Kidney (tissue), 22 donors: ENCODE measurements at places on chromosomes 13 and 19.
A peak's percentile ranks its signal among the peaks of the same experiment; 100 is the strongest.

GRCh38 chr13:91722267-91722884, 324.0 kb downstream of the GPC5 start:
- no peaks in the 10 kb centered on the region for H3K4me1 ChIP-seq
- H3K27me3 ChIP-seq: no peaks in the 10 kb centered on the region
- DNase-seq: no peak
- no peak overlapping the region for H3K4me3 ChIP-seq
- H3K36me3 ChIP-seq: no peaks in the 10 kb centered on the region

GRCh38 chr13:27638521-27638920, 16.8 kb downstream of the POLR1D start:
- no peaks in the 10 kb centered on the region for H3K36me3 ChIP-seq
- DNase-seq: no peak
- H3K4me1 ChIP-seq: no peaks in the 10 kb centered on the region
- H3K4me3 ChIP-seq: no peak overlapping the region
- no peaks in the 10 kb centered on the region for H3K27me3 ChIP-seq

DNA sequence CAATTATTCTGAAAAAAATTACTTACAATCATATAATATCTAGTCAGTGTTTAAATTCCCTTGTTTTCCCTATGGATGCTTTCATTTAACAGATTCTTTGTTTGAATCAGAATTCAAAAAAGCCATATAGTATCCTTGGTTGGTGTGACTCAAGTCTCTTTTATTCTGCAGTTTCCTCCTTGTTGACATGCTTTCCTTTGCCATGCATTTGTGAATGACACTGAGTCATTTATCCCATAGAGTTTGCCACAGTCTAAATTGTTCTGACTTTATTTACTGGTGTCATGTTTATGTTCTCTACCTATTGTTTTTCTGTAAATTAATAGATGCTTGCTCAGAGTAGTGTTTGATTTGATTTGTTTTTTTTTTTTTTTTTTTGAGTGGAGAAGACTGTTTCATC, 893.8 kb upstream of the SLC10A2 start:
- H3K36me3 ChIP-seq: no peaks in the 10 kb centered on the region
- no peak for DNase-seq
- H3K4me3 ChIP-seq: no peak overlapping the region
- H3K27ac ChIP-seq: no peak overlapping the region
- H3K4me1 ChIP-seq: no peaks in the 10 kb centered on the region
- no peaks in the 10 kb centered on the region for H3K27me3 ChIP-seq

GRCh38 chr13:48828962-48829411, 146.7 kb upstream of the FNDC3A start:
- no peak overlapping the region for H3K27ac ChIP-seq
- no peaks in the 10 kb centered on the region for H3K4me1 ChIP-seq
- no peak for DNase-seq
- H3K4me3 ChIP-seq: no peak overlapping the region
- no peaks in the 10 kb centered on the region for H3K27me3 ChIP-seq

DNA sequence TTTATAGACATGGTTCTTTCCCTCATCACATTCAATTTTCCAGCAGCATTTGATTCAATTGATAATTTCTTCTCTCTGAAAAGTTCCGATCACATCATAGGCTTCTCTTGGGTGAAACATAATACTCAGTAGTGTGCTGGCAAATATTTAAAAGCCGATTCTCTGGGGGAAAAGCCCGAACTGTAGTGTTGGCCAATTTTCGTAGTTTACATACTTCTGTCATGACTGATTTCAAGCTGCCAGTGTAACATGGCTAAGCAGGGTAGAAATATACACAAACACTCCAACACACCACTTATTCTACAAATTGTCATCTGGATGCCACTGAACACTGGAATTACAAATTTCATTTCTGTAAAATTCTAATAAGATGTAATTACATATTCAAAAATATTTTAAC, 56.1 kb upstream of the FREM2 start:
- DNase-seq: no peak
- H3K4me3 ChIP-seq: no peak overlapping the region
- H3K4me1 ChIP-seq: no peaks in the 10 kb centered on the region
- H3K27ac ChIP-seq: no peak overlapping the region
- H3K36me3 ChIP-seq: no peaks in the 10 kb centered on the region
- H3K27me3 ChIP-seq: no peaks in the 10 kb centered on the region

- no peak overlapping the region for H3K27ac ChIP-seq
- H3K4me3 ChIP-seq: no peak overlapping the region
- H3K4me1 ChIP-seq: no peaks in the 10 kb centered on the region
- no peaks in the 10 kb centered on the region for H3K36me3 ChIP-seq
- H3K27me3 ChIP-seq: no peaks in the 10 kb centered on the region
These were observed 70.3 kb downstream of the FNDC3A start for GRCh38 chr13:49046002-49046401.

DNA sequence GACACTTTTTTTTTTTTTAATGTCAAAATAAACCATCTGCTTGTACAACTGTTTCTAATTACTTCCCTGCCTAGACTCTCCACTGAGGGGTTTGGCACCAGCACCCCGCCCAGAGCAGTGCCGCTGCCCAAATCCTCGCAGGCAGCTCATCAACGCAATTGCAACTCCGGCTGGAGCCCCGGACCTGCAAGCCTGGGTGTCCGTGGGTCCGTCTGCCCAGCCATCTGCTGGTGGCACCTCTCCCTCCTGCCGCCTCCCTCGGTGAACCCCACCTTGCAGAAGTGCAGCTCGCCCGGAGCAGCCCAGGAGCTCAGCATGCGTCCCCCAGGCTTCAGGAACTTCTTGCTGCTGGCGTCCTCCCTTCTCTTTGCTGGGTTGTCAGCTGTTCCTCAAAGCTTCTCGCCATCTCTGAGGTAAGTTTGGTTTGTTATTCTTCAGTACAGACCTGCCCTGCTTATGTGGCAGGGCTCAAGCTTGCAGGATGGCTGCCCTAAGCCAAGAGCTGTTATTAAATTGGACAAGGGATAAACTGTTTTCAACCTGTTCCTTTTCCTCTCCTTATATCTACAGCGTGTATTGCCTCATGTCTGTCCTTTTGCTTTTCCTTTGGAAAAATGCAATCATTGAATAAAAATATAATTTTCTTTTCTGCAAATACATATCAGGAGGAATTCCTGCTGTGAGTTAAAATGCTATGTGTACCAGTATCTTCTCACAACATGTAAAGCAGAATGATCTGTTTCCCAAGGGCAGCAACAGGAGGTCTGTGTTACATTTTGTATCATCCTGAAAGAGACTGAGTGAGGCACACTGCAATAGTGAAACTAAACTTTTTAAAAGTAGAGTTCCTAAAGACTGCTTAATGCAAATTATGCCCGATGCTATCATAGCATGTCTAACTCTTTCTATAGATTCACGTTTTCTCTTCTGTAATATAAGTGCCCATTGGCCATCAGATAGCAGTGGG, at the start of gene ITGBL1:
ITGBL1 (plus strand) TSS at position 157 of the 967 bp plus-strand sequence; CDS start at position 316, 159 bp downstream.
- no peak within 1 kb of the TSS for H3K27ac ChIP-seq
- H3K4me3 ChIP-seq: peak within 1 kb of the TSS; percentile 55
- H3K4me1 ChIP-seq: no peaks in the 10 kb centered on the region
- DNase-seq: no peak

- peak; percentile 82 for DNase-seq
- no peaks in the 10 kb centered on the region for H3K36me3 ChIP-seq
- H3K27ac ChIP-seq: no peak overlapping the region
- no peaks in the 10 kb centered on the region for H3K27me3 ChIP-seq
These were observed 12.1 kb downstream of the LMTK3 start for GRCh38 chr19:48499316-48500090.

GRCh38 chr13:21330126-21330861, 128.8 kb downstream of the ZDHHC20 start:
- no peak for DNase-seq
- H3K36me3 ChIP-seq: no peaks in the 10 kb centered on the region
- no peak overlapping the region for H3K4me3 ChIP-seq
- H3K27me3 ChIP-seq: no peaks in the 10 kb centered on the region

GRCh38 chr13:113730258-113730691, 28.8 kb upstream of the TMEM255B start:
- peaks cover 7% of the 10 kb centered on the region for H3K27me3 ChIP-seq
- DNase-seq: peak; percentile 59
- H3K4me1 ChIP-seq: no peaks in the 10 kb centered on the region
- no peaks in the 10 kb centered on the region for H3K36me3 ChIP-seq

GRCh38 chr19:4115050-4115817, 8.7 kb downstream of the MAP2K2 start:
- no peaks in the 10 kb centered on the region for H3K27me3 ChIP-seq
- no peaks in the 10 kb centered on the region for H3K4me1 ChIP-seq
- H3K27ac ChIP-seq: no peak overlapping the region
- H3K36me3 ChIP-seq: peaks cover 11% of the 10 kb centered on the region
- peak; percentile 23 for DNase-seq

DNA sequence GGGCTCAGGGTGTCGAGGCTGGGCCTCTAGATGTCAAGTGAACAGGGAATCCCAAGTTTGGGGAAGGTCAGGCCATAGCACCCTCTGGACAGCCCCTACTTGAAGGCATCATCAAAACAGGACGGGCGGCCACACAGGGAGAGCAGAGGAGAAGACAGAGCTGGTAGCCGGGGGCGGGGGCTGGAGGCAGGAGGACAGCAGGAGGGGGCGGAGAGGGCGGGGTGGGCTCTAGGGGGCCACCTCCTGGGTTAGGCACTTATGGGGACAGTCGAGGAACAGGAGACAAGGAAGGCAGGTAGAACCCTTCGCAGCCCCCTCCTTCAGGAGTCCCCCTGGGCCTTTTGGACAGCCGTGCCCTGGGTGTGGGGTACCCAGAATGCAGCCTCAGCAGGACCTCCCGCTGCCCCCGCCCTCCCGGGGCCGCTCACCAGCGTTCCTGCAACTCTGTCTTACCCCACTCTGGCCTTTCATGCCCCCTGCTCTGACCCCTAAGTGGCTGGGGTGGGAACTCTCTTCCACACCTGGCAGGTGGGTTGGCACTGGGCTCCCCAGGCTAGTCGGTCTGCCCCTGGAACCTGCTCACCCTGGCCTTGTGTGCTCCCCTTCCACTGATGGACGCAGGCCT, 5.8 kb downstream of the SSBP4 start:
- no peaks in the 10 kb centered on the region for H3K27me3 ChIP-seq
- H3K4me1 ChIP-seq: no peaks in the 10 kb centered on the region
- no peak overlapping the region for H3K27ac ChIP-seq
- no peaks in the 10 kb centered on the region for H3K36me3 ChIP-seq
- no peak overlapping the region for H3K4me3 ChIP-seq
- no peak for DNase-seq

DNA sequence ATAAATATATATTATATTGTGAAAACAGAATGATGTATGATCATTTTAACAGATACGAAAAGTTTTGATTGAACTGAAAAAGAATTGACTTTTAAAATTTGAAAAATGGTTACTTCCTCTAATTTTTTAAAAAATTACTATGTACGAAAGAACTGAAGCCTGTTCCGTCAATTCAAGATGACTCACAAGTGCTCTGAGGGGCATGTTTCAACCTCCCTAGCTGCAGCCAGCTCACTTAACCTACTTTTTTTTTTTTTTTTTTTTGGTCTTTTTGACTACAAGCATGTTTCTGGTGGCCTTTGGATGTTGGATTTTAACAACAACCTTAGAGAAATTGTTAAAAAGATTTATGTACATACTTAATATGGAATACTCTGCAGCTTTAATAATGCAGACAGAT, 1139.3 kb downstream of the DIAPH3 start:
- no peaks in the 10 kb centered on the region for H3K4me1 ChIP-seq
- H3K36me3 ChIP-seq: no peaks in the 10 kb centered on the region
- H3K27me3 ChIP-seq: no peaks in the 10 kb centered on the region
- no peak overlapping the region for H3K4me3 ChIP-seq
- DNase-seq: no peak

- DNase-seq: no peak
- H3K4me3 ChIP-seq: no peak overlapping the region
- no peaks in the 10 kb centered on the region for H3K27me3 ChIP-seq
- H3K36me3 ChIP-seq: no peaks in the 10 kb centered on the region
- no peak overlapping the region for H3K27ac ChIP-seq
These were observed 35.4 kb downstream of the COLGALT1 start for GRCh38 chr19:17590866-17591265.

DNA sequence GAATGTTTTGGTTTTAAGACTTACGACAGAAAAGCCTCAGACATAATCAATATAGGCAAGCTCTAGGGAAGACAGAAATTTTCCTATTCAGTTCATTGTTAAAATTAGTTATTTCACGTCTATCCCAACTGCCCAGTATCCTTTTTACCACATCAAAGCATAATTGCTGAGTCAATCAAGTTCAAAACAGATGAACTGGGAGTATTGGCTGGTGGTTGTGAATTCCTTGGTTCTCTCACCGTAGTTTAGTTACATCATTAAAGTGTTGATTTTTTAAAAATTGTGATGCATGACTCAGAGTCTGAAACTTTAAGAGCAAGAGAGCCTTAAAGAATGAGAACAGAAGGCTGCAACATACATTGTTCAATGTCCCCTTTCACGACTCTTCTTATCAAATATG, 143.3 kb upstream of the FREM2 start:
- no peak overlapping the region for H3K27ac ChIP-seq
- H3K27me3 ChIP-seq: no peaks in the 10 kb centered on the region
- H3K36me3 ChIP-seq: no peaks in the 10 kb centered on the region
- H3K4me1 ChIP-seq: no peaks in the 10 kb centered on the region

- no peaks in the 10 kb centered on the region for H3K36me3 ChIP-seq
- no peak for DNase-seq
- H3K27ac ChIP-seq: no peak overlapping the region
- H3K4me3 ChIP-seq: no peak overlapping the region
These were observed 955.6 kb downstream of the PCDH17 start for GRCh38 chr13:58587183-58587582.

- no peak overlapping the region for H3K27ac ChIP-seq
- no peaks in the 10 kb centered on the region for H3K36me3 ChIP-seq
- H3K27me3 ChIP-seq: no peaks in the 10 kb centered on the region
- no peak for DNase-seq
These were observed 42.6 kb downstream of the FGF14 start for GRCh38 chr13:102359264-102359663.

DNA sequence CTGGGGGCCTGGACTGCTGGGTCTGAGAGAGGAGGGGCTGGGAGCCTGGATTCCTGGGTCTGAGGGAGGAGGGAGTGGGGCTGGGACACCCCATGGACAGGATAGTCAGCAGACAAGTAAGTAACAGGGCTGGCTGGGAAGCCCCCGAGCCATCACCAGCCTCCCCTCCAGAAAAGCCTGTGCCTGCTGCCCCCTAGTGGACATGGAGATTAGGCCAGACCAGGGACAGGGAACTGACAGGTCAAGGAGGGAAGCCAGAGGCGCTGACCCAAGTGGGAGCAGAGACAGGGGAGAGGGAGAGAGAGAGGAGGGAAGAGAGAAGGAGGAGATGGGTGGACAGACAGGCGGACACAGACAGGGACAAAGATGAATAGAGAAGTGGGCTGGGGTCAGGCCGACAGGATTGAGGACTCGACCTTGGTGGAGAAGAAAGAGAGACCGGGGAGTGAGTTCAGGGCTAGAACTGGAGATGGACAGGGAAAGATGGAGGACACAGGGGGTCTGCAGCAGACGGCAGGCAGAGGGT, 6.7 kb upstream of the ERFL start:
- H3K27ac ChIP-seq: no peak overlapping the region
- H3K27me3 ChIP-seq: peaks cover 54% of the 10 kb centered on the region
- DNase-seq: peak; percentile 71
- H3K4me1 ChIP-seq: no peaks in the 10 kb centered on the region
- H3K36me3 ChIP-seq: no peaks in the 10 kb centered on the region

DNA sequence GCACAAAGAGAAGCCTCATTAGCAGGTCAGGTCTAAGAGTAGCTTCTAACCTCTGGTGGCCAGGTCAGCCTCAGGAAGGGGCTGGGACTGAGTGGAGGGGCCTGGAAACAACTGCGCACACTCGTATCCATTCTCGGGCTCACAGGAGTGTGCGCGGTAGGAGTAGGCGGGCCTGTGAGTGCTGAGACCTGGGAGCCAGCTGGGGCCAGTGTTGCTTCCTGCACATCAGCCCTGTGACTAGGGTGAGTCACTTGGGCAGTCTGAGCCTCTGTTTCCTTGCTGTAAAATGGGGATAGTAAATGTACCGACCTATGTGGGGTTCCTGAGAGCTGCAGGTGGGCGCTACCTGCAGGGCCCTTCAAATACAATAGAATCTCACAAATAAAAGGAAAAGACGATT, 26.9 kb downstream of the SIN3B start:
- no peak overlapping the region for H3K27ac ChIP-seq
- H3K36me3 ChIP-seq: peaks cover 28% of the 10 kb centered on the region
- H3K4me1 ChIP-seq: no peaks in the 10 kb centered on the region
